ENCODE measurements at places on chromosomes 1 and 21.

DNA sequence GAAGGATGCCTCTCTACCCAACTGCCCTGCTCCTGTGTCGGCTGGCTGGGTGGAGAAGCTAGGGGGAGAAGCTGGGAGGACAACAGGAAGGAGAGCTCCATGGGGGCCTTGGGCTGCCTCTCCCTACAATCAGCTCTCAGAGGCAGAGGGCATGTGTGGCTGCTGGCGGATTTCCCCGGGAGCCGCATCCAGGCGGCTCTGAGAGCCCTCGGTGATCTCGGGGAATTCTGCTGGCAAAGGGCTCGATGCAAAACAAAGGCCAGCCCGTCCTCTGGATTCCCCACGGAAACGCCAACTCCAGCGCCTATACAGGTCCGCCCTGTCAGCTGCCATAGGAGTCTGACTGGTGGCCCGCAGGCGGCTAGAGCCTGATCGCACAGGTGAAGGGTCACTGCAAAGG, 26.4 kb upstream of the EVA1B start:
- DNase-seq, result no peak

GRCh38 chr1:172980971-172981370, 69.8 kb downstream of the TNFSF18 start:
- DNase-seq, result no peak

DNA sequence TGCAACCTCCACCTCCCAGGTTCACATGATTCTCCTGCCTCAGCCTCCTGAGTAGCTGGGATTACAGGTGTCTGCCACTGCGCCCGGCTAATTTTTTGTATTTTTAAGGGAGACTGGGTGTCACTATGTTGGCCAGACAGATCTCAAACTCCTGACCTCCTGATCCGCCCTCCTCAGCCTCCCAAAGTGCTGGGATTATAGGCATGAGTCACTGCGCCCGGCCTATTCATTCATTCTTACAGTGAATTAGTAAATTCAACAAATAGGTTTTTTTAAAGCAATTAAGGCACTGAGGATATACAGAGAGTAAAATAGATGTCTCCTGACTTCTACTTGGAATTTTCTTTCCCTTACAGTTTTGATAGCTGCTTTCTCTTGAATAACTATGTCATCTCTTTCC, 43.5 kb downstream of the CDC42 start:
- no peak for DNase-seq

GRCh38 chr1:153404768-153405167, 11.6 kb upstream of the S100A7A start:
- DNase-seq, result peak; percentile 75

- no peak for DNase-seq
These were observed 42.0 kb downstream of the COLGALT2 start for GRCh38 chr1:183995322-183996039.

DNA sequence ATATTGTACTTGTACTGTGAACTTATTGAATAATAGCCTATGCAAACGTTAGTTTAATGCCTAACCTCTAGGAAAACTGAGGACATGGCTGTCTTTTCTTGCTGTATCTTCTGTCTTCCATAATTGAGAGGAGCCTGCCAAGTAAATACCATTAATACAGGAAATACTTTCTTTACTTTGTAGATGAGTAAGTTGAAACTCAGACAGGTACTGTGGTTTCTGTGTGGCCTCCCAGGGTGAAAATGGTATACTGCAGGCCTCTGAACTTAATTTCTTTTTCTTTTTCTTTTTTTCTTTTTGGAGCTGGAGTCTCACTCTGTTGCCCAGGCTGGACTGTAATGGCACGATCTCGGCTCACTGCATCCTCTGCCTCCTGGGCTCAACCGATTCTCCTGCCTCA, 208.8 kb upstream of the ADGRL4 start:
- no peak for DNase-seq

DNA sequence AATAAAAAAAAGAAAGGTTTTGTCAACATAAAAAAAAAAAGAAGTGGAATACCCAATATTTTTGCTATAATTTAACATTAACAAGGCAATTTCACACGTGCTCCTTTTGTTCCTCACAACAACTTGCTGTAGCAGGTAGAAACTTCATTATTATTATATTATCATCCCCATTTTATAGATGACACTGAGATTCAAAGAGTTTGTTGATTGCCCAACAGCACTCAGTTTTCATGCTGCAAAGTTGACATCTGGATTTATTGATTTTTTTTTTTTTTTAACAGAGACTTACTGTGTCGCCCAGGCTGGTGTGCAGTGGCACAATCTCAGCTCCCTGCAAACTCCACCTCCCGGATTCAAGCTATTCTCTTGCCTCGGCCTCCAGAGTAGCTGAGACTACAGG, 8.9 kb upstream of the ESRRG start:
- no peak for DNase-seq

GRCh38 chr1:51301844-51302162, 28.6 kb downstream of the TTC39A start:
- DNase-seq, result no peak
